Umbilical cord (tissue), 2 donors: ENCODE measurements at places on chromosomes 5 and 9.

DNA sequence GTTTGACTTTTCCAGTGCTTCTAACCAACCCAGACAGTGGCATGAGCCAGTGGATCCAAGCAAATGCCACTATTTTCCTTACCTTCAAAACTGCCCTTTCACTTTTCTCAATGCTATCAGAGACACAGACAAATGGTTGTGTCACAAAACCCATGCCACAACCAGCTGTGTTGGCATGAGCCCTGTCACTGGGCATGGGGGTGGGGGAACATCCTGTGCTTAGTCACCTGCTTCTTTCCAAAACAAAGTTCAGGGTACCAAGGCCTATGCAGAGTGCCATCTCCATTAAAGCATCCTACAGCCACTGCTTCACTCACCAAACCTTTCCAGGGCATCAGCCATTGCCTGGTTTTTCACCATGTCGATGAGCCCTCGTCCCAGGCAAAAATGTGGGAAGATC is 30.1 kb downstream of the NIPSNAP3B start:
- no peak for DNase-seq

- DNase-seq, result no peak
These were observed 5.6 kb downstream of the FAM221B start for GRCh38 chr9:35822926-35823325.

DNA sequence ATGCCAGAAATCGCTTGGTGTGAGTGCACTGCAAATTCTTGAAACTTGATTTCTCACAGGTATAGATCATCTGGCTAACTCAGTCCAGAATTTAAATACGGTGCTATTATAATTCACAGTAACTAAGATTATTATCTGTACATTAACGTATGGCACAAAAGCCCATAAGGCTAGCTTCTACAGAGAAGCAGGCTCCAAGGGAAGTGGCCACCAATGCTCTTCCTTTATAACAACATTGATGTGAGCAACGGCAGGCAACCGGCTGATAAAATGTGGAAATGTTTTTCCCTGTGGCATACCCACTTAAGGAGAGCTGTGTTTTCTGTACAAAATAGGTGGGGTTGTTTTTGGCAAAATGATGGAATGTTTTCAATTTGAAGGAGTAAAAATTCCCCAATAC is 35.7 kb downstream of the SEMA4D start:
- DNase-seq, result no peak

DNA sequence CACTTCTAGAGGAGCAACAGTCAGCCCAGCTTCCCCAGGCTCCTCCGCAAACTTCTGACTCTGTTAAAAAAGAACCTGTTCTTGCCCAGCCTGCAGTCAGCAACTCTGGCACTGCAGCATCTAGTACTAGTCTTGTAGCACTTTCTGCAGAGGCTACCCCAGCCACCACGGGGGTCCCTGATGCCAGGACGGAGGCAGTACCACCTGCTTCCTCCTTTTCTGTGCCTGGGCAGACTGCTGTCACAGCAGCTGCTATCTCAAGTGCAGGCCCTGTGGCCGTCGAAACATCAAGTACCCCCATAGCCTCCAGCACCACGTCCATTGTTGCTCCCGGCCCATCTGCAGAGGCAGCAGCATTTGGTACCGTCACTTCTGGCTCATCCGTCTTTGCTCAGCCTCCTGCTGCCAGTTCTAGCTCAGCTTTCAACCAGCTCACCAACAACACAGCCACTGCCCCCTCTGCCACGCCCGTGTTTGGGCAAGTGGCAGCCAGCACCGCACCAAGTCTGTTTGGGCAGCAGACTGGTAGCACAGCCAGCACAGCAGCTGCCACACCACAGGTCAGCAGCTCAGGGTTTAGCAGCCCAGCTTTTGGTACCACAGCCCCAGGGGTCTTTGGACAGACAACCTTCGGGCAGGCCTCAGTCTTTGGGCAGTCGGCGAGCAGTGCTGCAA is 72.8 kb downstream of the NUP214 start:
- no peak for DNase-seq
